ENCODE measurements at places on chromosomes 5 and 9.

DNA sequence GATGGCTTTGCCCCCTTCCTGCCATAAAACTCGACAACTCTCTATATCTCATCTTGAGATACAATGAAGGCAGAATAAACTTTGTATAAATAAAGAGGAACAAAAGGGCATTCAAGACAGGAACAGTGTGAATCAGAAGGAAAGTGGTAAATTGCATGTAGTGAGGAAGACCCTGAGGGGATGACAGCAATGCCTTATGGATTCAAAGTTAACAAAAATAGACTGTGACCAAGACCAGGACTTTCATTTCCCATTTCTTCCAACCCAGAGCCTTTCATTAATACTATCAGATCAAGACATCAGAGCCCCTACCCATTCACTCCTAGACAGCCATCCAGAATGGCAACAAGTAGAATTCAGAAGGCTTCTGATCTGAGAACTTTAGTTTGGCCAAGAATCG lies 46.4 kb upstream of the ZNF462 start:
- no peak for DNase-seq

DNA sequence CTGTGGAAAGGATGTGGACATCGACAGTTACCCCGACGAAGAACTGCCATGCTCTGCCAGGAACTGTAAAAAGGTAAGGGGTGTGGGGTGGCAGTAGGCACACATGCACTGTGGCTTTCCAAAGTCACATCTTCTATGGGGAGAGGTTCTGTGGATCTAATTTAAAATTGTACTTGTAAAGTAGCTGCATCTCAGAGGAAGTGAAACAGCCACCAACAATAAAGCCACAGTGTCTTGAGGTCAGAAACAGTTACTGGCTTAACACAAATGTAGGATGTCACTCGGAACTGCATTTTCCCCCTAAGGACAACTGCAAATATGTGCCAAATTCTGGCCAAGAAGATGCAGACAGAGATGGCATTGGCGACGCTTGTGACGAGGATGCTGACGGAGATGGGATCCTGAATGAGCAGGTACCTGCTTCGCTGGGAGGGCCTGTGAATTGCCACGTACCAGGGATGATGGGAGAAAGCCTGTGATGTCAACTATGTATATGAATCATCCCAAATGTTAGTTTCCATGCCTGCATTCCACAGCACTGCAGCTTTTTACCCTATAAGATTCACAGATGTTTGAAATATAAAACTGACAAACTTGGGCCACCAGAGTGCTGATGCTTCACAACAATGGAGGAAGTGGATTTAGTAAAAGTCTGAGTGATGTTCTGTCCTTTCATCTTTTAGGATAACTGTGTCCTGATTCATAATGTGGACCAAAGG lies 35.3 kb downstream of the THBS4 start:
- DNase-seq: peak; percentile 78

- no peak for DNase-seq
Observed at GRCh38 chr9:13278023-13278367, 1.5 kb downstream of the MPDZ start.

- DNase-seq: no peak
Observed at GRCh38 chr9:90974016-90974415, 172.4 kb downstream of the SYK start.

DNA sequence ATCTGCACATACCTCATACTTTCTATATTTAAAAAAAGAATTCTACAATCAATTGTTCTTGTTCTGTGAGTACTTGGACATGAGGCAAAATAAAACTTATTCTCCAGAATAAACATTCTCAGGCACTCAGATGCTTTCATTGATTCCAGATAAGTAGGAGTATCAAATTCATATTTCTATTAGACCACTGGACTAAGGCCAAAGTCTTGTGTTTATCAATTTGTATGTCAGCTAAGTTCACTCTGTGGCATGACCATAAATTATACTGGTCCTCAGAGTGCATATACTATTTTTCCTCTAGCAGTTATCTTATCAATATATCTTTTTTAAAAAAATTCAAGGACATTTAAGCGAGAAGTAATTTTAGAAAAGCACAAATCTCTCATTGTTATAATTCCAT lies 28.2 kb downstream of the CDH10 start:
- no peak for DNase-seq

DNA sequence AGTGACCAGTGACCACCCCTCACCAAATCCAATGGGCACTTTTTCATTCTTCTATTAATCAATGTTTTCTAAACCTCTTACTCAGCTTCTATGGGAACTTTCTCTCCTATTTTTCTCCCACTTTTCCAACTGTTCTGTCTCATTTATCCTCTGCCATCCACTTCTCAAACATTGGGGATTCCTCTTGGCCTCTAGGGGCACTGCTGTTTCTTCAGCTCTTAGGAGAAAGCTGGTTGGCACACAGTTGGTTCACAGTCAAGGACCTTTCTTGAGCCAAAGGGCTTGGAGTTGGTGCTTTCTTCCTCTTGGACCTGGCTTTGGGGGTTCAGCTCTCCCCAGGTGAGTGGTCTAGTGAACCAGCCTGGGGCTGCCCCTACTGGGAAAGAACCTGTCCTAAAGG lies 112.2 kb upstream of the LHFPL2 start:
- no peak for DNase-seq

DNA sequence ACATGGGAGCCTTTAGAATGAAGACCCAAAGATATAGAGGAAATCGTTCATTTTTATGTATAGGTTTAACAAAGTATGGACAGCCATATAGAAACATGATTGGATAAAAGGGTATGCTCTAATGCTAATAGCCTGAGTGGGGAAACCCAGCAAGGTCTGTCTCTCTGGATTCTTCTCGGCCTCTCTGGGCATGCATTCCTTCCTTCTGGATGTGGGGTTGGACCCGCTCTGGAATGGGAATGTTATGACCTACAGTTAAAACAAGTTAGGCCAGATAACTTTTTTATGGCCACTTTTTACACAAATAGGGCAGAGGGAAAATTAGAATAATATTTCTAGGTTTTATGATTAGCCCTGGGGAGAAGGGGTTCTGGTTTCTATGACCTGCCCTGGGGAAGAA lies 103.2 kb downstream of the ARSB start:
- no peak for DNase-seq

- DNase-seq: no peak
Observed at GRCh38 chr9:136403915-136404800, 4.2 kb upstream of the SNAPC4 start.

GRCh38 chr5:160064417-160064810 lies 54.8 kb downstream of the PWWP2A start:
- DNase-seq: no peak

DNA sequence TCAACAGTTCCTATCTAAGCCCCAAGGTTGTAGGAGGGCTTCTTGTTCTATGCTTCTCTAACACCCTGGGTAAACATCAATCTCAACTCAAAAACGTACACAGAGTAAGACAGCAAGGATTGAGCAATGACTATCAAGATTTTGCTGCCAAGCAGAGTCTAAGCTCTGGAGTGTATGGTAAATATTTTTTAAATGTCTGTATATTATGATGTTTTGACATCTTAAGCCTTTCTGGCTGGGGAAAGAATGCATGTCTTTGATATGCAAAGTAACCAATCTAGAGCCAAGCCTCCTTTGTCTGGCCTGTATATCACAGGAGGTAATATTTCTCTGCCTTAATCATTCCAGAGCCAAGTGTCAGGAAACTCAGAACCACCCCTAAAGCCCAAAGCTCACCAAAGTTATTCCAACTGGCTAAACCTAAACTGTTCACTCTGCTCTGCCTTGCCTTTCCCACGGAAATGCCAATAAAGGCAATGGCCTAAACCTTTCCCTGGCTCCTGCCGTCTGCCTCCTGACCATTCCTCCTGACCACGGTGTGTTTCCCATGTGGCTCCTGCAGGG lies 45.2 kb downstream of the YIPF5 start:
- DNase-seq: no peak

GRCh38 chr9:137462986-137463930 lies 4.1 kb upstream of the NSMF start:
- DNase-seq: no peak

All from SIG-M5 (cell line).